ENCODE measurements at places on chromosomes 6 and 20. TPM values are rescaled to one million over a fixed set of nuclear protein-coding genes. Genes with fewer than 3 reads are reported as not detected.
A peak's percentile ranks its signal among the peaks of the same experiment; 100 is the strongest.

IP6K3 gene
- 19.3 TPM for total RNA-seq

PMEPA1 gene
- total RNA-seq: 12.6 TPM

RGS19 gene
- 11.7 TPM for total RNA-seq

AVP gene
- total RNA-seq: not detected

IGF2R gene
- total RNA-seq: 86.0 TPM

TSPO2 gene
- total RNA-seq: not detected

AGPAT4 gene
- total RNA-seq: 6.1 TPM

SLC22A1 gene
- 4.2 TPM for total RNA-seq

DNA sequence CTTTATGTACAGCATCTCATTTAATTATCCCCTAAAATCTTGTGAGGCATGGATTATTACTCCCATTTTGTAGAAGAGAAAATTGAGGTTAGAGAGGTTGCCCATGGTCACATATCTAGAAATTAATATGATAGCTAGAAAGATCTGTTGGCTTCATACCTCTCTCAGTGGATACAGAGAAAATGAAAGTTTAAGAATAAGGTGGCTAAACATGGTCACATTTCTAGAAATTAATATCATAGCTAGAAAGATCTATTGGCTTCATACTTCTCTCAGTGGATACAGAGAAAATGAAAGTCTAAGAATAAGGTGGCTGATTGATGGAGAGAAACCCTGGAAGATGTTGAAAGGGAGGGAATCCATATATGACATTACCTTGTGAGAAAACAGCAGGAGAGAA is 260.7 kb upstream of the MAN1A1 start:
- no peak for DNase-seq

- peak; percentile 69 for DNase-seq
These were observed 1.7 kb downstream of the CABLES2 start for GRCh38 chr20:62405108-62405980.

DNA sequence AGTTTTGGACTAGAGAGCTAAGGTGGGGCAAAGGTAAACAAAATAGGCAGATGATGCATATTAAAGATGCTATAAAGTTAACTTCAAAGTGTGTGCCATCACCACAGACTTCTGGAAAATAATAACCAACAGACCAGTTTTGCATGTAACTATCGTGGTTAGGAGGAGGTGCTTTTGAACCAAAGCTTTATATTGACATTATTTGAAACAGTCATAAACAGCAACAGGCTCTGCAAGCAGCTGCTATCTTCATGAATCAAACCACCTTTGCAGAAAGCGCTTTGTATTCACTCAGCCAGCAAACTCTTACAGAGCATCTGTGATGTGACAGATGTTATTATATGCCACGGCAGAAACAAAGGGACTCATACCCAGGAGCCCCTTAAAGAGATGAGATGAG is 81.9 kb downstream of the CRYBG1 start:
- no peak for DNase-seq

- no peak for DNase-seq
These were observed 47.2 kb upstream of the SYNDIG1 start for GRCh38 chr20:24422091-24422760.

- DNase-seq: no peak
These were observed 149.2 kb upstream of the SHLD1 start for GRCh38 chr20:5600982-5601381.

DNA sequence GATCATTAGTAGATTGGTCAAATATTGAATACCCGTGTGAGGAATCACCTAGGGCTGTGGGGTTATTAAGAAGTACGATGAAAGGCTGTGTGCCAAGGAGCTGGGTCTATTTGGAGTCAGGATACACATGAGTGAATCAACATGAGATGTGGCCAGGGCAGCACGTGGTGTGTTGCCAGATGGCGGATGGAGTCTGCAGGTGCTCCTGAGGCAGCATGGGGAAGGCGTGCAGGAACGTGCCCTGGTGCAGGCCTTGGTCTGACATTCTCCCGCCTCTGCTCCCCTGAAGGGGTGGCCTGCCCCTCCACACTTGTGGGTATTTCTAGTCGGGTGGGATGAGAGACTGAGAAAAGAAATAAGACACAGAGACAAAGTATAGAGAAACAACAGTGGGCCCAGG is 39.0 kb upstream of the SLC22A1 start:
- DNase-seq: no peak

- DNase-seq: no peak
These were observed 112.3 kb downstream of the ARID1B start for GRCh38 chr6:156889469-156889868.

DNA sequence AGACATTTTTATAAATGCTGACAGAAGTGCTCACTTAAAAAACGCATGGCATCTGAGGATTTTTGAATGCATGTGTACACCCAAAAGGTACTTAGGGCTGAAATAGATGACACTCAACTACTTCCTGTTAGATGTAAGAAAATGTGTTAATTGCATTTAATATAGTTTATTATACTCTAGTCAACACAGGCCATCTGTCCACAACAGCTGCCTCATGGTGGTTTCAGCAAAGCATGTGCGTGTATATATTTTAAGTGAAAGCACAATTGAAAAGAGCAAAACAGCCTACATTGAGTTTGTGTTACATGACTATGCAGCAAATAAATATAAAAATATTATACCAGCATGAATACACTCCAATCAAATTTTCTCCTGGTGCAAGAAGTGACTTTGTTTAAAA is 1233.0 kb upstream of the EYS start:
- no peak for DNase-seq

DNA sequence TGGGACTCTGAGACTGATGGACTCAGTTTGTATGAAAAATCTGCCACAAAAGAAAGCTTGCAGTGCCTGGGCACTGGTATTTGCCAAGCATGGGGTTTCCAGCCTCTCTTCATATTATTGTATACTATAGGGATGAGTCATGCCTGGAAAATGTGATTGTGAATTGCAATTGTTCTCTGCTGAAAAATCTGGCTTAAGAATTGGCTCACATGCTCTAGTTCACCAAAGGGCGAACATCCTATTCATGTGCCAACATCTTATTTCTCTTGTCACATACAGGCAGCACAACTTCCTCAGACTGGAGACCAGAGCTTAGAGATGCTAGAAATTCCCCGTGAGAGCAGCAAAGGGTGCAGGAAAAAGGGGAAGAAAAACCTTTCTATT is 103.6 kb upstream of the KCNK16 start:
- DNase-seq: no peak

DNA sequence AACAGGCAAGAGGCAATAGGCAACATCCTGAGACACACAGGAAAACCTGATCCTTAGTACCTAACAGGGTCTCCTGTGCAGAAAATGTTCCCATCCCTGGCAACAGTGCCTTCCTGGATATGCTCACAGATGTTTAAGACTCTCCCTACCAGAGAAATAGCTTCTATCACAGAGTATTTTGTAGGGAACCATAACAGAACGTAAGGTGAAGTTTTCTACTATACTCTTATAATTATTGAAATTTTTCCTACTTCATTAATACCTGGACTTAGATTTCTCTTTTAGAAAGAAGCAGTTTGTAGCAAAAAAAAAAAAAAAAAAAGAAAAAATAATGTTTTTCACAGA is 33.5 kb upstream of the LGSN start:
- no peak for DNase-seq

- DNase-seq: no peak
These were observed 6.7 kb downstream of the BPIFA1 start for GRCh38 chr20:33242319-33243100.

DNA sequence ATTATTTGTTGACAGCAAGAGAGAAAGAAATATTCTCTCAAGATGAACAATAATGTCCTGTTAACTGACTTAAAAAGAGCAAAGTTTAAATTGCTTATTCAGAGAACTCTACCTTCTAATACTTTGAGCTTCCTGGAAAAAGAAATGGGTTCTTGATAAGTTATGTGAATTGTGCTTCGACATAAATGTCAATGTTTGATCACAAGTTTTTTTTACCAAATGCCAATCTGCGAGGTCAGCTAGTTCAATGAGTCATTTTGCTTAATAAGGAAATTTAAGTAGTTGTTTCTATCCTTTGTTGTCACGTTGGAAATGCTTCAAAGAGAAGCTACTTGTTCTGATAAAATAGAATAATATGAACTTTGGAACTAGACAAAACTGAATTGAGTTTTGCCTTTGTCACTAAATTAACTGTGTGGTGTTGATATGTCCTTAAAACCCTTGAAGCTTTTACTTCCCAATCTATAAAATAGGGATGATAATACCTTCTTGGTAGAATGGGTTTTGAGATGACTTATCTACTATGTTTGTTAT is 642.1 kb upstream of the FLRT3 start:
- DNase-seq: no peak

DNA sequence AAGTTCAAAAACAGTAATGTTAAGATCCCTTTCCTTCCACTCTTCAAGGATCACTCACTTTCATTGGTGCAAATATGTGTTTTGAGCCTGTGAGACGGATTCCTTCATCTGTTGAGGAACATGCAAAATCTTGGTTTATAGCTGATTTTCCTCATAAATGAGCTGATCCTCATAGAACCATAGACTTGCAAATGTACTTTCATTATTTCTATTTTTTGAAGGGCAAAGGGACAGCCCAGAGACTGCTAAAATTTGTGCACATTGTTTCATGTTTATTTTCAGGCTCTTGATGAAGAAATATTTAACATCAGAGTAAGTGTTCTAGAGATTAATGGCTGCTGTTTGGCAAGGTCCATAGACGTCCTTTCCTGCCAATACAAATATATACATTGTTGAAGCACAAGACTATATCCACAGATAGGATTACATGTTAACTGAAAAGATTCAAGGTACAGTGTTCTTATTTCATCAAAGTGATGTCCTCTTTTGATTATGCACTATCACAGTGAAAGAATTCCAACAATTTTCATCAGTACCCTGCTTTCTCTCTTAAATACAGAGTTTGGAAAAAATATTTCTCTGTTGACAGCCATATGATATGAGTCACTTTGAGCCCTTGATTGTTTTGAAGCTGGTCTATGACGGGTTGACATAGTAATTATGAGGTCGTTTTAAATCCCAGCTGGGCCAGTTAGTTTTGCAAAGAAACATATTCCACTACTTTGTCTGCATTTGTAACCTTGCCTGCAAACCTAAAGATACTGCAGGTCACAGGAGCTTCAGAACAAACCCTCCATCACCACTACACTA is 95.7 kb downstream of the FILIP1 start:
- DNase-seq: no peak

DNA sequence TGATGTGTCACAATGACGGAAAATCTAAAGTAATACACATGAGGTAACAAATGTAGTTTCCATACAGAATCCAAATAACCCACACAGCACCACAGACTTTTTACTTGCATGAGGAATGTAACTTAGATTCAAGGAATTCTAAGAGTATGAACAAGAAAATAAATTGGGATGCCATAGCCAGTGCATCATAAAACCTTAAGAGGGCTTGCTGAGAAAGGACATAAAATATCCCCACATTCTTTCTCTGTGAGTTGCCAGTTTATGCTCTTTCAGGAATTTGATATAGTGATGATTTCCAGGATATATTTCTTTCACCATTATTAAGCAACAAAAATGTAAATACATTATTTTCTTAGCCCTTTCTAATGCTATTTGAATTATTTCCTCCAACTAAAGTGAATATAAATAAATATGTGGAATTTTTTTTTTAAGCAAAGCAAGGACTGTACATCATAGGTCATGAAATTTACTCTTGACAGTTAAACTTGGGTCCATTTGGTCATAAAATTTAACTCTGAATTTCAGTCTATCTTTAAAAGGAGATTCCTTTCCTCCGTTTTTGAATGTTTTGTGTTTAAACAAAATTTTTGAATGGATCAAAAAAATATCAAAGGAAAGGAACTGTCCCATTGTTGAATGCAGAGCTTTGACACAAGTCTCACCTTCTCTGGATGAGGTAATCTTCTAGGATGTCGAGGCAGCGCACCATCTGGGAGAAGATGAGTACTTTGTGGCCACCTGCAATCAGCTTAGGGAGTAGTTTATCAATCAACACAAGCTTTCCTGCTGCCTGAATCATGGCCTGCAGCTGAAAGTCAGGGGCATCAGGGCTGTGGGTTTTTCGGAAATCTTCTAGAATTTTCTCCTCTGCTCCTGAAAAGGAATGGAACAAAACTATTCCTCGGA is 116.3 kb upstream of the EMILIN3 start:
- DNase-seq: no peak

GRCh38 chr6:76885861-76886301 is 577.4 kb downstream of the HTR1B start:
- no peak for DNase-seq

- DNase-seq: no peak
These were observed 231.8 kb downstream of the SOD2 start for GRCh38 chr6:159461266-159461665.

DNA sequence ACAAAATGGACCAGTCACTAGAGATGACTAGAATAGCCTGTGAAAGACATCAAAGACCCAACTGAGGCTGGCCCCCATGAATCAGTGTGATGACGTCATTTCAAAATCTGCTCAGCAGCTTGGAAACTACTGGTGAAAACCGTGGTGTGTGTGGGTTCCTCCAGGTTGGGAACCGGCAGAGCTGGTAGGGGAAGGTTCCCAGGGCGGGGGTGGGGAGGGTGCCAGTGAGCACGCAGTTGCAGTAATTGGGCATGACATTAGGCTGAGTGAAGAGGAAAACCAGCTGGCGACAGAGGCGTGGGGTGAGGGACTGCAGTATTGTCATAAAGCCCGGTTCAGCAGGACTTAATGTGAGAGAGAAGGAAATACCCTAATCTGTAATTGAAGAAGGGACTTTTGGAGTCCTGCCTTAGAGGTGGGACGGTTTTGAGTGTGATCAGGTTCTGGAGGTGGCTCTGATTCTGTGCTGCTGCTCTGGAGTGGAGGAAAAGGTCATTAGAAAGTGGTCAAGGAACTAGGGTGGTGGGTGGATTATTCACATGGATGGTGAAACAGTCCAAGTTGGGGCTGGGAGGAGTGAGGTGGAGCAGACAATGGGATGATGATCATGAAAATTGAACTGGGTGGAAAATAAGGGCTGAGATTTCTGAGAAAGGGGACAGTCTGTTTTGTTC is 52.0 kb upstream of the MTHFD1L start:
- no peak for DNase-seq

- DNase-seq: no peak
These were observed 94.5 kb upstream of the MARCKS start for GRCh38 chr6:113762641-113763040.

- DNase-seq: no peak
These were observed 89.8 kb downstream of the MYB start for GRCh38 chr6:135270676-135271536.

Data from thyroid gland (tissue), 4 donors.